ENCODE measurements at places on chromosomes 4 and X.

DNA sequence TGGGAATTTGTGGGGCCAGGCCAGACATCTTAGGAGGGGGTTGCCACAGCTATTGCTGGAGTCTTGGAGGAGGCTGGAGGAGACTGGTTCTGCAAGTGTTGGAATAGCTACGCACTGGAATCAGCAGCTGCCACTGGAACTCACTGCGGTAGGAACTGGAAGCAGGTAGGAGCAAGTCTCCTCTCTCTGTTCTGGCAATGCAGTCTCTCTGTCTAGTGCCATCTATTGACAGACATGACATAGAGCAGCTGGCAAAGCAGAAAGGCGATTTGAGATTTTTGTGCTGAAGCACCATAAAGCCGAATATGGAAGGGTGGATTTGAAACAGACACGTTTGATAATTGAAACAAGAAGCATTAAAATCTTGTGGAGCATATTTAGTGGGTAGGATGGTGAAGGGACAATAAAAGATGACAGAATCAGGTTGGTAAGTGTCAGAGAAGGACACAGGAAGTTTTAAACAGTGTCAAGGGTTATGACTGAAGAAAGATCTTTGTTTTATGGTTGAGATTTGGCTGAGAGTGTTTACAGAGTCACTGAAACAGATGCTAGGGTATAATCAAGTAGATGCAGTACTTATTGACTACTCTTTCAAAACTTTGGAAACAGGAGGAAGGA is 23.5 kb upstream of the SYNPO2 start:
- DNase-seq, result no peak

DNA sequence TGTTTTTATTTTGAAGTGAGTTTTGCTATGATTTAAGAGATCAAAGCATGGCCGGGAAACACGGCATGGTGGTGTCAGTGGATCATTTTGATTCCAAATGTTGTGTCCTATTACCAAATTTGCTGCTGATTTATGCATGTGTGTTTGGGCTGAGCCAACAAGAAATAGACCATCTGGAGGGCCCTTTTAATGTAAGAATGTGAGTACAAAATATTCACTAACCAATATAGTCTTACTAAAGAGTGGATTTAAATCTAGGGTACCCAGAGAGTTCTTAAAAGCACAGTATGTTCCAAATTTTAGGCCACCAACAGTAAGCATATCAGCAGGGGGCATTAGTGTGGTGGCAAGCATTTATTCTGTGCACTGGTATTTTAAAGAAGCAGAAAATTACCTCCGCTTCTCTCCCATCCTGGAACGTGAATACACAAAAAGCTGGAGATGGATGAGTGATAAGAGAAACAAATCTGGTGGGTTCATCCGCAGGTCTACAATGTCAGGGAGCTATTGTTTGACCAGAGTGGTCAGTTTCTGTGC is 444.4 kb upstream of the IGFBP7 start:
- DNase-seq, result no peak

DNA sequence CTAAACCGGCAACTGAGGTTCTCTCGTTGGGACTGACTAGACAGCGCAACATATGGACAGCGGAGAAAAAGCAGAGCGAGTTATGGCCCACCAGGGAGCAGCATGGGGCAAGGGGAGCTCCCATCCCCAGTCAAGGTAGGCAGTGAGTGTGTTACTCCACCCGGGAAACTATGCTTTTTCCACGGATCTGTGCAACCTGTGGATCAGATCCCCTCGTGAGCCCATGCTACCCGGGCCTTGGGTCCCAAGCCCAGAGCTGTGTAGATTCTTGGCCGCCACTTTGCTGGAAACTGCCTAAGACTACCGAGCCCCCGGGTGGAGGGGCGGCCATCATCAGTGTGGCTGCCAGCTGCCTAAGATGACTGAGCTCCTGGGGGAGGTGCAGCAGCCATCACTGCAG is 140.9 kb downstream of the PAPSS1 start:
- no peak for DNase-seq

- DNase-seq, result no peak
Measured at GRCh38 chr4:174177536-174177935, 105.9 kb downstream of the FBXO8 start.

- DNase-seq, result no peak
Measured at GRCh38 chr4:162422312-162422711, 258.5 kb upstream of the FSTL5 start.

GRCh38 chrX:27463187-27463586 is at the start of gene PPP4R3C:
Gene PPP4R3C (minus strand): TSS chrX:27463341. CDS start chrX:27463296, 45 bp downstream.
- DNase-seq, result no peak

DNA sequence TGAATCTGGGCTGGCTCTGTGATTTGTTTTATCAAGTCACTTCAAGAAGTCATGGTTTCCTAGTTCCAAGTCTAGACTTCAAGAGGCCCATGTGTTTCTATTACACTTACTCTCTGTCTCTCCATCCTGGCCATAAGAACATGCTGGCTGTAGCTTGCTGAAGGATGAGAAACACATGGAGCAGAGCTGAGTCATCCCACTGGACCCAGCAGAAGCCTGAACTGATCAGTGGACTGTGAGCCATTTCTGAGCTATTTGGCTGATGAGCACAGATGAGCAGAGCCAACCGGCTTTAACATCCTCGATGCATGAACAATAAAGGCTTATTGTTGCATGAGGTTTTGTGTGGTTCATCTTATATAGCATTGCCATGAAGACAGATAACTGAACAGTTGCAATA is 290.6 kb upstream of the BOD1L1 start:
- DNase-seq, result no peak

GRCh38 chr4:156884183-156884582 is 87.4 kb downstream of the PDGFC start:
- no peak for DNase-seq

GRCh38 chr4:47749858-47750257 is 88.0 kb downstream of the CORIN start:
- DNase-seq, result no peak

DNA sequence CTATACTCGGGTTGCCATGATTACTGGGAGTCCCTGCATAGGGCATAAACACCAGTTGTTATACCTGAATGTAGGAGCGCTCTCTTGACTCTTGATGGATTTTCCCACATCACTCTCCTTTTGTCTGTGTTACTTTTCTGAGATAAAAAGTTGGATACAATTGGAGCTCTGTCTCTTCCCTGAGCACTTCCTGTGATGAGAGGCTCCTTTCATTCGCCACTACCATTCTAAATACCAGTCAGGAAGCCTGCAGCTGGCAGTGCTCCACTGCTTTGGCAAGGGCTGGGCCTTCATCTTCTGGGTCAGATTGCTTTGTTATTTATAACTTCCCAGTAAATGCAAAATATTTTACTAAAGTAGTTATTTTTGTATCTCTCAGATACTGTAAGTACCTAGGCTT is 13.9 kb downstream of the TCEANC start:
- DNase-seq, result no peak

DNA sequence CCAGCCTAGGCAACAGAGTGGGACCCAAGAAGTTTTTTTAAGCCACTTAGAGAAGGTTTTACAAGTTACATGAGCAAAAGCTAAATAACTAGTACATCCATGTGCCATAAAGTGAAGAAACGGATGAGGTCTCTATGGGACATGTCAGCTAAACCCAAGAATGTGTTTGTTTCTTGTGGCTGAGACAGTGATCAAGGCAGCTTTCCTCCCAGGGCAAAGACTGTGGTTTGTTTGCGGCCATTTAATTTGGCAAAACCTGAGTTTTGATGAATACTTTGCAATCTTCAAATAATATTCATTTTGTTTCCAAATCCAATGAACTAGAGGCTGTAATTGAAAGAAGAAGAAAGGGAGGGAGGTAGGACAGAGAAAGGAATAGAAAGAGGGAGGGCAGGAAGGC is 44.9 kb upstream of the SLC2A9 start:
- no peak for DNase-seq

- DNase-seq, result no peak
Measured at GRCh38 chr4:37802068-37802666, 24.3 kb upstream of the PGM2 start.

DNA sequence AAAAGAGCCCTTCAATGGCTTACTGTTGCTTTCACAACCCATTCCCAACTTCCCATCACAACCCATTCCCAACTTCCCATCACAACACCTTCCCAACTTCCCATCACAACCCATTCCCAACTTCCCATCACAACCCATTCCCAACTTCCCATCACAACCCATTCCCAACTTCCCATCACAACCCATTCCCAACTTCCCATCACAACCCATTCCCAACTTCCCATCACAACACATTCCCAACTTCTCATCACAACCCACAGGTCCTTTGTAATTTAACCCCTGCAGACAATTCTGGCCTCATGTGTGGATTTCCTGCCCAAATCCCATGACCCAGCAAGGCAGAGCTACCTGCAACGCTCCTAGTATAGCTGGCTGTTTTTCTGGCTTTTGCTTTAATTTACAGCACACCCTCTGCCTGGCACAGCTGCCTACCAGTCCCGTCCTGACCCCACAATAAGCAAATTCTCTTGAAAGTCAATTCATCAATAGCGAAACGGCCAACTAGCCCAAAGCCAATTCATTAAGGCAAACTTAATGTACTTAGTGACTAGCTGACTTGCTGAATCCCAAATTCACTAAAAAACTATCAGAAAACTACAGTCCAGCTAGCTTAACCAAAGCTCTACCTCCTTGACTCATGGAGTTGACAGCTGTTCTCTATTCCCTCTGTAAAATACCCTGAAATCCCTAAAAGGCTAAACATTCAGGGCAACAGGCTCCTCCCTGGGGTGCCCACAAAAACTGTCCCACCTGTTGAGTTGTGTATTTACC is 75.6 kb downstream of the AFAP1 start:
- no peak for DNase-seq

DNA sequence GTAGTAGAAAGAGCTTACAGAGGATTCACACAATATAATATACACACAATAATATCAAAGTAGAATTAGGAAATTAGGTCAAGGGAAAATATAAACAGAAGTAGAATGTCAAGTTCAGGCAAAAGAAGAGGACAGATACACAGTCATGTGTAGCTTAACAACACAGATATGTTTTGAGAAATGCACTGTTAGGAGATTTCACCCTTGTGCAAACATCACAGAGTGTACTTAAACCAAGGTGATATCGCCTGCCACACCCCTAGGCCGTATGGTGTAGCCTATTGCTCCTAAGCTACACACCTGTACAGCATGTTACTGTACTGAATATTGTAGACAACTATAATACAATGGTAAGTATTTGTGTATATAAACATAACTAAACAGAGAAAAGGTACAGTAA is 110.0 kb upstream of the EDNRA start:
- no peak for DNase-seq

GRCh38 chr4:70706044-70706461 is 15.7 kb upstream of the RUFY3 start:
- no peak for DNase-seq

DNA sequence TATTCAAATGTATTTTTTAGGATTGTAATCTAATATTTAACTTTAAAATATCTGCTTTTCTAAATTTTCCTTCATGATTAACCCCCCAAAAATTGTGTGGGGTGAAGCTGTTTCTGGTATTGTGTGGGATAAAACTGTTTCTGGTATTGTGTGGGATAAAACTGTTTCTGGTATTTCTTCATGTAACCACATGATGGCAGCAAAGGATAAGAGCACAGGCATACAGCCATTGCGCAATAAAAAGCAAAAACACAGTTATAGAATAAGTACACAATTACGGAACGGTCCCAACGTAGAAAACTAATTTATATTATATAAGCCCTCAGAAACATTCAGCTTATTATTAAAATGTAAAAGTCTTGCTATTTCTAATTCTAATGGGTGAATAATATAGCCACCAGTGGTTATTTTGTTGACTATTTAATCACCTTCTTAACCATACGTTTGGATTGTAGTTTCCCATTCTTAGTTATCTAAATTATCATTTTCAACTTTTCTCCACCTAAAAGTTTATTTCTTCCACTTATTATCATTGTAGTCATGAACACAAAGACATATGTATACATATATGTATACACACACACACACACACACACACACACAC is 333.9 kb upstream of the FSTL5 start:
- DNase-seq, result no peak

DNA sequence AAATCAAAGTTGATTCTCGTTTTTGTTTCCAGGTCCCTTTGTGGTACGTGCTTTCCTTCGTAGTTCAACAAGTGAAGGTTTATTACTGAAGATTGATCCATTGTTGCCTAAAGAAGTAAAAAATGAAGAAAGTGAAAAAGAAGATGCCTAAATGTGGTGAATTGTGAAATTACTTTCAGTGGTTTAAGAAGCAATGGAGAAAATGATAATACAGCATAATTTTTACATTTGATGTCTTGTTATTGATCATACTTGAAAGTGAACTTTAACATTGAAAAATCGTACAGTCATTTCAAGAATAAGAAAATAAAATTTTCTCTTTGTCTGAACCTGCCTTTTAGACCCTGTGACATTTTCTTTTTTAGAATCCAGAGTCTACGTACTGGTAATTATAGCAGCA is 89.8 kb downstream of the MRPL1 start:
- no peak for DNase-seq

DNA sequence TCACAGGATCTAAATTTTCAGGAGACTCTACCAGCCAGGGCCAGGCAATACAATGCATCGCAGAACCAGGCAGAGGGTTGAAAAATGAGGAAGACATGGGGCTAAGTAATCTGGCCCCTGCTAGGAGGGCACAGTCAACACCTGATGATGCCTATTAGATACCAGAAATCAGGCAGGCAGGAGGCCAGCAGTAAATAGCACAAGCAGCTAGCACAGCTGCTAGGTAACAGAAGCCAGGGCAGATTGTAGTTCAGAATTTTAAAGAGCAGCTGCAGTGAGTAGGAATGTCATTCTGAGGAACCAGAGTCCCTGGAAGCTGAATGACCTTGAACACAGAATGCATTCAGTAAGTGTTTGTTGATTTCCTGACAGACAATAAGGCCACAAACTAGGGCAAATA is 38.8 kb upstream of the TRPC5OS start:
- no peak for DNase-seq

DNA sequence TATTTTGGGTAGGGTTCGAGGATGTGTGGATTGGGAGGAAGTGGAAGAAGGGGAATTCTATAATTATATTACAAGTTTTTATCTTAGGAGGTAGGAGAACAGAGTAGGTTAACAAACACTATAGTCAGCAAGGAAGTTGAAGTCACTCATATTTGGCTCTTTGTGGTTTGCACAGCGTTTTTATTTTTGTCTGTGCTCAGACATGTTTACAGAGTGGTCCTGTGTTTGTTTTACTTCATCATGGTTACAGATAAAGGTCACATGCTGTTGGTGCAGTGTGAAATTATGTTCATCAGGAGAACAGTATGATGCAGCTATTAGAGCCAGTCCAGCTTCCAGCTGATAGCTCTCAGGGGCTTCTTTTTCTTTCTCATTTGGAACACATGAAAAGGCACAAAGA is 299.9 kb upstream of the SFRP2 start:
- no peak for DNase-seq

GRCh38 chrX:21374994-21375707 is 933 bp downstream of the CNKSR2 start:
- DNase-seq, result peak; percentile 7

GRCh38 chrX:40148385-40149285 is 50.9 kb upstream of the BCOR start:
- DNase-seq, result no peak

GRCh38 chr4:91567594-91567993 is 736.2 kb upstream of the GRID2 start:
- DNase-seq, result no peak
